ENCODE measurements at places on chromosomes 7 and 10.

- no peak for DNase-seq
Observed at GRCh38 chr10:14635043-14635710, 139.5 kb downstream of the FAM107B start.

GRCh38 chr7:139453673-139454321 is 29.7 kb downstream of the KLRG2 start:
- no peak for DNase-seq

DNA sequence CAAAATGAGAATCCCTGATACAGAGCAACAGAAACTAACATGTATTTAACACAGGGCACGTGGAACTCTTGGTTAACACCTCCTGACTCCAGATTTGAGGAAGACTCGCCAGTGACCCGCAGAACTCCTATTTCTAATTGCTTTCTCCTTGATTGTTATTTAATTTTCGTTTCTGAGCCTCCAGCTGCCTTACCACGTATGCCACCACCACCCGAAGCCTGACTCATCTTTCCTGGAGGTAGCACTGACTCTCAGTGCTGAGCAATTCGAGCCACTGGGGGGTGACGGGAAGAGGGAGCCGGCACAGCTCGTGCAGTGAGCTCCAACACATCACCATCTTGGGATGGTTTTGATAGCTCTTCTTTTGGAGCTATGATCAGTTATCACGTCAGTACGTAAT is 273.9 kb upstream of the MGMT start:
- DNase-seq: no peak

- DNase-seq: peak; percentile 89
Observed at GRCh38 chr7:36119005-36119706, 33.9 kb upstream of the EEPD1 start.
